ENCODE measurements at places on chromosomes 4 and X.

DNA sequence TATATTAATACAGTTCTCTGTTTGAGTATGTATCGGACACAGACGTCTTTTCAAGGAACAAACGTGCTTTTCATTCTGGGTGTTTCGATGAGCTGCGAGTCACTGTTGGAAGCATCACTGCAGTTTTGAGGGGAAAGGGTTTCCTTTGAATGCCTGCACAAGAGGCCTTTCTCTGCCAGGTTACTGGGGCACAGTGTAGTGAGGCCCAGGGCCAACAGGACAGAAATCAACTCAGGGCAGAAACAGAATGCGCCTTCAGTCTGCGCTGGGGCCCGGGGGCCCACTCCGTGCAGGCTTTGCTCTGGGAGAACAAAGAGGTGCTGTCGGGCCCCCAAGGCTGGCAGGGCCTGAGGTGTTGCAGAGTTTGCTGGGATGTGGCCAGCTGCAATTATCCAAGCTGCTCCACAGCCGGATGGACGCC, 2.3 kb upstream of the PPP2R3B start:
- DNase-seq: no peak

DNA sequence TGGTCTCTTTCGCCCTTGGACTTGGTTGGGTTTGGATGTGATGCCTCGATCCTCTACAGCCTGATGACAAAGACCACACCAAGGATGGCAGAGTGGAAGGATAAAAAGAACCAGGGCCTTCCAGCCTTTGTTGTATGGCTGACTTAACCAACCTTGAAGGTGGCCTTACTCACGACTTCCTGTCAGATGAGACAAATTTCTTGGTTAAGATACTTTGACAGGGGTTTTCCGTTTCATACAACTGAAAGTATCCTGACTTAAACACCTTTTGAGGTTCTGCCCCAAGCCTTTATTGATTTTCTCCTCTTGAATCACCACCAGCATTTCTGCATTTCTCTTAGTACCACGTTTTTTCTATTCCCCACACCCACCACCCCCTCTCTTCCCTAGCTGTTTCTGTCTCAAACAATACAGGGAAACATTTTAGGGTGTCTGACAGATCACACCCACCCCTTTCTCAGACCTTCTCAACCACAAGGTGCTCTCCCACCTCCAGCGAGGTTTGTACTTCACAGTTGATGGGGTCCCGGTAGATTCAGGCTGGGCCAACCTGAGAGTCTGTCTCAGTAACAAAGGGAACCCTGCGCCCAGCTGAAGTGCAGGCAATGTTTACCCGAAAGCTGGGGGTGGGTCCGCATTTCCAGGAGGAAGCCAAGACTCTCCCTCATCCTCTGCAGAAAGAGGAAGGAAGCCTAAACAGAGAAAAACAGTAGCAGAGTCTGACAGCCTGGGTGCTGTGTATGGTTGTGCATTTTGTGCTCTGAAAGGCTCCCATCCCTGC, 5.0 kb upstream of the TSPAN5 start:
- DNase-seq: no peak

DNA sequence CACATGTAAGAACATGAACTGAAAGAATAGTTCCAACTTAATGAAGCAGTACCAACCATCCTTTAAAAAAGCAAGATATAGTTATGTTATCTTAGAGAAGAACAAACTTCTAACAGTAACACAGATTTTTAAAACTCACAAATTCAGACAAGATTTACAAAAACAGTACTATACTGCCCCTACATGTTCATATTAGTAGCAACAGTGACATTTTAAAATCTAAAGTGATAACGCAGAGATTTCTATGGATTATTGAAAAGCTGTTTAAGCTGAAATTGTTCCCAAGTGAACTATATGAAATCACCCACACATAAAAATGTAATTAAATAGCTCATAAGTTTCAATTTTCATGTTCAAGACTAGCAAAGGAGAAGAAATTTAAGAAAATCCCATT, 166.0 kb downstream of the FBXW7 start:
- DNase-seq: no peak

- no peak for DNase-seq
Measured at GRCh38 chrX:7068939-7069367, 78.6 kb upstream of the STS start.

GRCh38 chr4:141713771-141714445, 77.5 kb downstream of the IL15 start:
- DNase-seq: no peak

- DNase-seq: no peak
Measured at GRCh38 chrX:7254144-7254543, 106.2 kb upstream of the PUDP start.

GRCh38 chrX:37993837-37994619, 12.3 kb upstream of the SYTL5 start:
- peak; percentile 62 for DNase-seq

DNA sequence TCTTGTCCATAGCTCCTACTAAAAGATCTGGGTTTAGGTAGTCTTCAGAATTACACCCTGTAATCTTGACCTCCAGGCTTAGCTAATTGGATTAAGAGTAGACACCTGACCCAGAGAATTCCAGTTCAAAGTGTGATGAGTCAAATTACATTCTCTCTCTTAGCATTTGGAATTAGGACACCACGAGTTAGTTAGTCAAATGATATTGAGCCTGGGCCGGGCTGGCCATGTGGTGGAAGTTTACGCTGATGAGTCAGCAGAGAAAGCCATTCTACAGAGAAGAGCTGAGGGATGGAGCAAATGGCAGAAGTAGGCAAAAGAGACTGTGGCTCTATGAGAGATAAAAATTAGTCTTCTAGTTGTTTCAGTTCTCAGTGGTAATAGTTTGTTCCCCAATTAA, 31.1 kb downstream of the CEP44 start:
- no peak for DNase-seq

GRCh38 chrX:81959964-81960363, 758.1 kb downstream of the SH3BGRL start:
- DNase-seq: no peak

- no peak for DNase-seq
Measured at GRCh38 chrX:17095161-17095560, 148.7 kb downstream of the REPS2 start.

- DNase-seq: no peak
Measured at GRCh38 chrX:47446431-47446830, 36.6 kb downstream of the ZNF41 start.

DNA sequence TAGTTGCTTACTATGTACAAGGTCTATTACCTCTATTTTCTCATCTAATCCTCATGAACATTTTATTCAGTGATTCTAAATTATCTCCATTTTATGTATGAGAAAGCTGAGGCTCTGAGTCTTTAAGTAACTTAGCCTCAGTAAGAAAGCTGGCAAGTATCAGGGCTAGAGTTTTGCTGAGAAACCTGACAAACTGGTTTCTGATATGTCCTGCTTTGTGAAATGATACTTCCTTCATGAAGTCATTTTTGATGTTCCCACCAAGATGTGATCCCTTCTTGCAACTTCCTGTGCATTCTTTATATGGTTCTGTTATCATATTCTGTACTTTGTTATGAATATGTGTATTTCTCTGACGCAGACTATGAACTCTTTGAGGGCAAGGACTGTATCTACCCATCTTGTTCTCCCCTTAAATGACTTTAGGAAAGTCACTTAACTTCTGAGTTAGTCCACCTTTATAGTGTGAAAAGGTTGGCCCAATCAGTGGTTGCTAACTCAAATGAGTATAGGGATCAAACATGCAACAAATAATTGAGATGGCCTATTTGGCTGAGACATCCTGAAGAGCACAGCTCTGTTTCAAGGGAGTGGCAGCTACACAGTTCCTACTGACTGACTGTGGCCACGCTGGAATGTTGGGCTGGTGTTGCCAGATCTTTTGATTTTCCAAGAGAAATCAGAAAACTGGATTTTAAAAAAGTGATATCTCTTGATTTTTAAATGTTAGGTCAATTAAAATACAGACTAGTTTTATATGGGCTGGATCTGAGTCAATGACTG, 127.9 kb upstream of the AMOT start:
- DNase-seq: peak; percentile 63

DNA sequence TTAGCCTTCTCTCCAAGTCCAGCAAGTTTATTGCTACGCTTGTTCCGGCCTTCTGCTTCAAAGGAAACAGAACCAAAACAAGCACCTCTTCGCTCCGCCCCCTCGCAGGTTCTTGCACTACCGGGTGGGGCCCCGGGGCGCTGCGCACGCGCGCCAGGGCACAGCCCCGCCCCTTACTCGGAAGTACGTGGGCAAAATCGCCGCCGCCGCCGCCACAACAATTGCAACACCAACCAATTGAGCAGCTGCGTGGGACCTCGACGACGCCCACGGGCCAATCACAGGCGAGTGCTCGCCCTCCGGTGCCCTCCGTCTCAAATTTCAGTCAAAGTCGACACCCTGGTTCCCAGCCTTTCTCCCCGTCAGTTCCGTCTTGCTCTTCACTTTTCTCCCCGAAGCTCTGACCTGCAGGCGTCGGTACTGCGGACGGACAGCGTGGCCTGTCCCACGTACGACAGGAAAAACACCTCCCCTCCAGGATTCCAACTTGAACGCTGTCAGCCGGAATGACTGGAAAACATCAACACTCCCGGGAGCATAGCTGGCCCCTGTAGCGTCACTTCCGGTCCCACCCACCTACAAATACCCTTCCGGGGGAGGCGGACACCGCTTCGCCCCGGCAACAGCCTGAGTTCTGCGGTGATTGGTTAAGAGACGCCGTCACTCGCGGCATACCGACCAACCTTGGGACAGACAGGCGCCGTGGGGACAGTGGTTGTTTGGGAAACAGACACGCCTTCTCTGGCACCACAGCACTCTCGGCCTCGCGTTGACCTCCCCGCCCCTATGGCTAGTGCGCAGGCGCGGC, 624 bp upstream of the OTUD5 start:
- DNase-seq: peak; percentile 95

GRCh38 chr4:3412257-3413020, 29.3 kb upstream of the HGFAC start:
- no peak for DNase-seq

GRCh38 chr4:169068423-169068822, 58.4 kb upstream of the CBR4 start:
- DNase-seq: no peak

GRCh38 chrX:104270916-104271512, 16.3 kb upstream of the ESX1 start:
- DNase-seq: peak; percentile 49

DNA sequence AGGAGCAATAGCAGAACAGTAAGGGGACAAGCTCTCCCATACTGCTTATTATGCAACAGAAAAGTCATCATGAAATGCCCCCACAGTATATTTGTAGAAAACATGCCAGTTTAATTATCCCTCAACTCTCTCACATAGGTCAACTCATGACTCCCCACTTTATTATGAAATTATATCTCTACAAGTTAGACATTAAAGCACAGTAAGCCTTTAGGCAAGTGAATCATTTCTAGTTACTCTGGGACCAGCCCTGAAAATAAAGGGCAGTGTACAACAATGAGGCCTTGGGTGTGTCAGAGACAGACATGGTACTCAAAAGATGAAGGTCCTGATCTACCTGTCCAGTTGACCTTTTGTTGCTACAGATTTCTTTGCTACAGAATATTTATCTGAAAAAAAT, 191.9 kb downstream of the FBXW7 start:
- DNase-seq: no peak

- no peak for DNase-seq
Measured at GRCh38 chrX:45602151-45602550, 401.5 kb upstream of the DIPK2B start.

- no peak for DNase-seq
Measured at GRCh38 chrX:134460862-134461220, 876 bp downstream of the HPRT1 start.

- no peak for DNase-seq
Measured at GRCh38 chrX:13239272-13239671, 80.6 kb downstream of the ATXN3L start.

DNA sequence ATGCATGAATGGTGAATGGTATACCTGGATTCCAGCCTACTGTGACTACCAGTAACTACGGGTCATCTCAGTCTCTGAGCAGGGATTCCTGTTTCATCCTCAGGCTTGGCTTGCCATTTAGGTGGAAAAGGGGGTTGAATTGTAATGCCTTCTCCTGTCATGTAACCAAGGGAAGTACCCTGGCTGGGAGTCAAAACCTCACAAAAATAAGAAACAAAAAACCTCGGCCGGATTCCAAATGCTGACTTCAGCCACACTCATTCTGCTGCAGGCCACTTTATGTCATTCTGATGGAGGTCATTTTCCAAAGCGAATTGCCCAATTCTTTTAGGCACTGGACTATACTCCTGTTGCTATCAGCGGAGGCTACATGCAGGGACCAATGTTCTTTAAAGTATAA, 324.7 kb downstream of the LDB2 start:
- DNase-seq: no peak

GRCh38 chr4:24930151-24930550, 17.3 kb upstream of the CCDC149 start:
- DNase-seq: no peak

DNA sequence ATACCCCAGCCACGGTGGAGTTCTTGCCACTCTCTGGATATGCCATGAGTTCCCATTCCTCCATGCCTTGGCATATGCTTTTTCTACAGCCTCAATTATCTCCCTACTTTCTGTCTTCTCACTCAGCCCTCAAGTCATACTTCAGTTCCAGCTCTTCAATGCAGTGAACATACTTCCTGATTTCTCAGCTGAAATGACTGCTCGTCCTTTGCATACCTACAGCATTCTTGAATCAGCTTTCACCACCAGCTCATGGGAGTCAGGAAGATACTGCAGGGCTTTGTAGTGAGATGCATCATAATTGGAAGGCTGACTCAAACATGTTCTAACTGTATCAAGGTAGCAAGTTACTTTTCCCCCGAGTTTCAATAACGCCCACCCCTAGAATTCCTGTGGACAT, 118.4 kb downstream of the APBB2 start:
- DNase-seq: no peak

GRCh38 chr4:77010841-77011354, 61.3 kb downstream of the SEPTIN11 start:
- no peak for DNase-seq

- DNase-seq: no peak
Measured at GRCh38 chr4:101695176-101695575, 95.4 kb upstream of the BANK1 start.

DNA sequence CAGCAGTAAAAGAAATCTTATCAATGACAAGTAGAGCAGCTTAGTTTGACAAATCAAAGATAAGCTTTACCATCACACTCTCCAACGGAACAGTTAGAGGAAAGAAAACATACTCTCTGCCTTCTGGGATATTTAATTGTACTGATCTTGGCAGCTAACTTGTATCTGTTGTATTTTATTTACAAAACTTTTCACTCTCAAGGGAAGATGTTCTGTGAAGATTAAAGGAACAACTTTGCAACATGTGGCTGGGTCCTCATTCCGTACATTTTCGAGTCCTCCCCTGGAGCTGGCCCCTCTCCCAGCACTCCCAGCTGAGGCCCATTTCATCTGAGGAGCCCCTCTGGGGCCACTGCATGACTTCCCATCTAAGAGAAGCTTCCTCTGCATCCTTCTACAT, 74.4 kb downstream of the RPS3A start:
- DNase-seq: peak; percentile 69

DNA sequence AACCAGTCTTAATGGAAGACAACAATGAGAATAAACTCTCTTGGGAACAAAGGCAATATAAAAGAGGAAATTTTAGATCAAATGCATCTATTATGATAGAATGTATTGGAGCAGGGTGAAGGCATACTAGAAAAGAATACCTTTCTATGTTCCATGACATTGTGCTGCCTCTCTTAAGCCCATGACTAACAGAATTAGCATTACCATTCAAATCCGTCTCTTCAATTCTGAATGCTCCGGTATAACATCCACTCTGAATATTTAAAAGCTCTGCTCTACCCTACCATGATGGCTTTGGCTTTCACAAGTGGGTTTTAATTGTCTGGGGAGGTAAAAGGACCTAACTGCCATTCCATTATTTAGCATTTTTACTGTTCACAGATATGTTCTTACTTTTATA, 1878.4 kb downstream of the ARAP2 start:
- no peak for DNase-seq

- no peak for DNase-seq
Measured at GRCh38 chr4:87360338-87360935, 30.6 kb downstream of the HSD17B11 start.

Data from LNCaP clone FGC (cell line).